Fibroblast of villous mesenchyme (primary cell): ENCODE measurements at places on chromosomes 3 and 15.
A peak's percentile ranks its signal among the peaks of the same experiment; 100 is the strongest.

DNA sequence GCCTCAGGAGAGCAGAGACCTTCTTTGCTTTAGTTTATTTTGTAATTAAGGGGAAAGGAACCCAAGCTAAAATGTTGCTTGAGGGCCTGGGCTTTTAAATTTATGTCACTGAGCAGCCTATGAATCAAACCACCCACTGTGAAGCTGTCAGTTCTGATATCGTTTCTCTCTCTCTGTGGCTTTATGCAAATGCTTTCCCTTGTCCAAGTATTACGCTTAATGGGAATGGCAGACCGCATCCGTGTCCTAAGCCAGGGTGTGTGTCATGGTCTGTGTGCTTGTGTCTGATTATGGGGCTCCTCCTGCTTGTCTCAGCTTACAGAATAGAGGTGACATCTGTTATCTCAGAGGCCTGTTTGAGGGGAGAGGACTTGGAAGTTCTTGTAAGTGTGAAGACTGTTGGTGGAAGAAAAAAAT lies 82.4 kb downstream of the EBLN2 start:
- DNase-seq, result no peak

GRCh38 chr3:79369306-79369705 lies 398.5 kb downstream of the ROBO1 start:
- peak; percentile 14 for DNase-seq

GRCh38 chr3:11901286-11901875 lies 54.7 kb upstream of the TAMM41 start:
- no peak for DNase-seq

- peak; percentile 69 for DNase-seq
Observed at GRCh38 chr15:40340038-40340739, 550 bp downstream of the CCDC9B start.

DNA sequence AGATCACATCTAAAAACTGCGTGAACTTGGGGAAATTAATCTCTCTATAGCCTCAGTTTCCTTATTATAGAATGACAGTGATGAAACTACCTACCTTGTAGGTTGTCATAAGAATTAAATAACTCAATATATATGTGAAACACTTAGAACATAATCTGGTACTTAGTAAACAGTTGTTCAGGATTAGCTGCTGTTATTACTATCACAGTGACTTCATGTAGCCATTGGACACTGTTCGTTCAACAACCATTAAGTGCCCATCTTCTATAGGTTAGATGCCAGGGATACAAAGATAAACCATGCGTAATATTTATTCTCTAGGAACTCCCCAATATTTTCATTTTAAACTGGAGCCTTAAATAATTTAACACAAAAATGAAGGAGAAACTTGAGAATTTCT lies 329.0 kb upstream of the PROK2 start:
- no peak for DNase-seq

DNA sequence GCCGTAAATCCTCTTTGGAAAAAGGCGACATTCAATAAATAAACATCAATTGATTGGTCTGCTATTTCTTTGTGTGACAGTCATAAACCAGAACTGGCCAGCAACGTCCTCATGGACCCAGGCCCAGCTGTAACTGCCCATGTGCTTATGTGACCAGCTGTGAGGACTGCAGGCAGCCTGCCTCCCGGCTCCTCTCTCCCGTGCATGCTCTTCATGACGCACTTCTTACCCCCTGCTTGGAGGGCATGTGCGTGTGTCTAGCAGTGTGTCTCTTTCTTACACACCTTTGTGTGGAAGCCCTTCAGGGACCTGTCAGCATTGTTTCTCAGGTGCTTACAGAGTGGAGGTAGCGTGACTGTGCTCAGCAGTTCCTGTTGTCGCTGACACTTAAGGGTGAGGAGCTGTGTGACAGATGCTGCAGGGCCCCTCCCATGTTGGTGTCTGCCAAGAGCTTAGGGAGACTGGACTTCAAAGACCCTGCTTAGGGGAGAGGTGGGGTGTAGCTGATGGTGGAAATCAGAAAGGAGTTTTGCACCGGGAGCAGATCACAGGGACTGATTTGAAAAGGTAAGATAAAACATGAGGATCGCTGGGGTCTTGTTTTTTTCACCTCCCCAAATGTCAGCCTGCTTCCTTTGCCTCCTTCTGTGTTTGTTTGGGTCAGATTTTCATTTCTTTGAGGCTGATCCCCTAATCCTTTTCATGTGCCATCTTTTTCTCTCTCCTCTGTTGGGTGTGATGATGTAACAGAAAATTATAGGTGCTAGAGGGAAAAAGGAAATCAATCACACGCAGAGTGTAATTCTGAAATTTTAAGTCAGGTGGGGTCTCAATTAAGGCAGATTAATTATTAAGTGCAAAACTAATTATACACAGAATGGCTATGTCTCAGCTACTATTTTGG lies 2.1 kb downstream of the PODXL2 start:
- DNase-seq, result no peak

- DNase-seq, result peak; percentile 7
Observed at GRCh38 chr15:72341361-72341760, 21.4 kb upstream of the CELF6 start.

- DNase-seq, result no peak
Observed at GRCh38 chr3:99013077-99013476, 111.6 kb upstream of the DCBLD2 start.

DNA sequence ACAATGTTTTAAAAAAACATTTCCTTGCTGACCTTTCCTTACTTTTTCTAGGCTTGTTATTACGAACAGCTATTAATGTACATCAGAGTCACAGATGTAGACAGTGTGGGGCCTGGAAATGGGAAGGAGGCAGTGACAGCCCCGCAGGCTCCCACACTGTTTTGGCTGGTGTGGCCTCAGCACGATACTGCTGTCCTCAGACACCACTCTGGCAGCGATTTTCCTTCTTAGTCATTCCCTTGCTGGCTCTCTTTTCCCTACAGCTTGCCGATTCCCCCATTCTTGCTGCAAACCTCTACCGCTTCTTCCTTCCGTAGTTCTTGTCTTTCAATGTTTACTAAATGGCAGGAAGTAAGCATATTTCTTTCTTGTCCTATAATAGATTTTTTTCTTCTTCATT lies 113.1 kb downstream of the ABI3BP start:
- DNase-seq, result no peak

DNA sequence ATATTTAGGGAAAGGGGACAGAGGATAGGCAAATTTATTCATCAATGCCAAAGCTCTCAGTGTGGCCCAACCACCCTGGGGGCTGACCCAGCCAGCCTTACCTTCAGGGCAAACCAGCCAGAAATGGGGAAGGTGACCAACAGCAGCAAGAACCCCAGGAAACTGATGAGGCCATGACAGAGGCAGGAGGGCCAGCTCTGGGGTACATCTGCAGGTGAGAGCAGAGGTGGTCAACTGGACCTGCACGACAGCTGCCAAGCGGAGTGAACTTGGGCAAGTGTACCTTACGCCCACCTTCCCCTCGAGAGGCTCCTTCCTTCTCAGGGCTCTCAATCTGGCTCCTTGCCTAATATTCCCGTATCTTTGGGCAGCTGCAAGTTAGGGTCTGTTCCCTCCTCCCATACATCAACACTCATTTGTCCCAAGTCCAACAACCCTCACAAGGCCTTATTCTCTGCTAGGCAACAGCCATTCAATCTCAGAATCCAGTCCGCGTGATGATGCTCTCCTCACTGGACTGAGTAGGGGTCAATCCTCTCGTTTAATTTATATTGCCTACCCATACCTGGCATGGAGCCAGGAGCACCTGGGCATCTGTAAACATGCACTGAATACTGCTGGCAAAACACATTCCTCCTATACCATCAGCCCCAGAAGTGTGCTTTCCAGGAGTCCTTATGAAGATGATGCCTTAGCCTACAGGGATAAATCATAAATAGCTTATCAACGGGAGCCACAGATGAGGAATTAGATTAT lies 1.7 kb downstream of the STOML1 start:
- no peak for DNase-seq

DNA sequence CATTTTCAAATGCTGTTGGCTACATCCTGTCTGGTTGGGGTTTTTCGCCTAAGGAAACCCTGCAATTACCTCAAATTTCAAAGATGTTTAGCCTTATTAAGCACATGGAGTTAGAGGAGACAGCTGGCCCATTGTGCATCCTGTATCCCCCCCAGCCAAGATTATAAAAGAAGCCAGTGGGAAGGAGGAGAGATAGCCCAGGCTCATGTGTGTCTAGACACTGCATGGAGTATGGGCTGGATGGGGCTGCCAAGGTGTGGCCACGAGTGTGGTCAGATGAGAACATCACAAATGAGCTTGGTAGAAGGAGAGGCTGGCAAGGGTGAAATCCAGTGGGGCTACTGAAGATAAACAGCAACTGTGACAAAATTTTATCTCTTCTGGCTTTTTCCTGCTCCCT lies 270.0 kb upstream of the TBC1D5 start:
- DNase-seq, result no peak

DNA sequence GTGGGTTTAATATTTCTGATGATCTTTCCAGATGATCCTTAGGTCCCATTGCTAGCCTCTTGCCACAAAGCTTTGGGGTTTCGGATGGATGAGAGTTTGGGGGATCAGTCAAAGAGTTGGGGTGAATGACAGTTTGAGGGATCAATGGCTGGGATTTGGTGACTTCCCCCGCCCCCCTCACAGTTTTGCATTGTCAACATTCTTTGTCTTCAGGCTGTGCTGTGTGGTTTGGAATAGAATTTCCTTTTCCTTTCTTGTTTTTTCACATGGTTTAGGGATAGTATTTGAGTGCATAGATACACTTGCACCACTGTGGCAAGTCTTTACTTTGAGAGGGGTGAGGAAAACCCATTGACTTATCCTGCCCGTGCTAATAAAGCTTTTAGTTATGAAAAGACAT lies 14.3 kb downstream of the MEF2A start:
- DNase-seq, result no peak

- DNase-seq, result peak; percentile 78
Observed at GRCh38 chr3:113287111-113287802, 75.9 kb downstream of the BOC start.

DNA sequence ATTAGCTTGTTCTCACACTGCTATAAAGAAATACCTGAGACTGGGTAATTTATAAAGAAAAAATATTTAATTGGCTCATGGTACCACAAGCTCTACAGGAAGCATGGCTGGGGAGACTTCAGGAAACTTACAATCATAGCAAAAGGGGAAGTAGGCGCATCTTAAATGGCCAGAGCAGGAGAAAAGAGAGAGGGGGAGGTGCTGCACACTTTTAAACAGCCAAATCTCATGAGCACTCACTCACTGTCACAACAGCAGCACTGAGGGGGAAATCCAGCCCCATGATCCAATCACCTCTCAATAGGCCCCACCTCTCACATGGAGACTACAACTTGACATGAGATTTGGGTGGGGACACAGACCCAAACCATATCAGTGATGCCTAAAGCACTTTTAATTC lies 82.5 kb downstream of the DCLK3 start:
- no peak for DNase-seq

GRCh38 chr3:72338942-72339669 lies 509.1 kb downstream of the SHQ1 start:
- DNase-seq, result peak; percentile 88

- peak; percentile 6 for DNase-seq
Observed at GRCh38 chr15:51620122-51620521, 2.4 kb downstream of the DMXL2 start.

DNA sequence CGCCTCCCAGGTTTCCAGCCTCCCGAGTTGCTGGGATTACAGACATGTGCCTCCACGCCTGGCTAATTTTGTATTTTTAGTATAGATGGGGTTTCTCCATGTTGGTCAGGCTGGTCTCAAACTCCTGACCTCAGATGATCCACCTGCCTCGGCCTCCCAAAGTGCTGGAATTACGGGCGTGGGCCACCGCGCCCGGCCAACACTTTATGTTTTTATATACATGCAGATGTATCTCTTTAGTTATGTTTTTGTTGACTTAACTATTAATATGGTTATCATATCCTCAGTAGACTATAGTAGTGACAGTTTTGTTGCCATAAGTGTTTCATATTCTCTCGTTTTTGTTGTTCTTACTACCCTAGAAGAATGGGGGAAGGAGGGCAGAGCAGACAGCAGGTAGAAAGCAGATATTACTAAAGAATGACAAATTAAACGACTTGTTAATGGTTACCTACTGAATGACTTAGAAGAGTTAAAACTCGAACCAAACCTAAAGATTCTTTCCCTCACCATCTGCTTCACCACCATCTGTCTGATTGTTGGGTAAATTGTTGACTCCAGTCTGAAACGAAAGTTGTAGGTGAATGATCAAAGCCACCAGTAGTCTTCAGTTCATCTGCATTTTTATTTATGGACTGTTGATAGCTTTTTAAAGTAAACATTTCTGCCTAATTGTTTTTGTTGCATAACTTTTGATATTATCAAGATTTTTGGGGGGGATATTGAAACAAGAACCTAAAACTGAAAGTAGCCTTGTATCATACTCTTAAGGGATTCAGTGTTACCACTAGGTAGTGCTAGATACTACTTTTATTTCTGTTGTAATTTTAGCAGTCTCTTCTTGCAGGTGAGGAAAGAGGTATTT lies 89.3 kb downstream of the RASA2 start:
- peak; percentile 47 for DNase-seq

GRCh38 chr3:176262071-176262470 lies 935.2 kb downstream of the TBL1XR1 start:
- DNase-seq, result no peak

GRCh38 chr15:45486317-45486716 lies 36.2 kb downstream of the SLC30A4 start:
- no peak for DNase-seq

- DNase-seq, result no peak
Observed at GRCh38 chr15:95287720-95288103, 1042.8 kb upstream of the NR2F2 start.

DNA sequence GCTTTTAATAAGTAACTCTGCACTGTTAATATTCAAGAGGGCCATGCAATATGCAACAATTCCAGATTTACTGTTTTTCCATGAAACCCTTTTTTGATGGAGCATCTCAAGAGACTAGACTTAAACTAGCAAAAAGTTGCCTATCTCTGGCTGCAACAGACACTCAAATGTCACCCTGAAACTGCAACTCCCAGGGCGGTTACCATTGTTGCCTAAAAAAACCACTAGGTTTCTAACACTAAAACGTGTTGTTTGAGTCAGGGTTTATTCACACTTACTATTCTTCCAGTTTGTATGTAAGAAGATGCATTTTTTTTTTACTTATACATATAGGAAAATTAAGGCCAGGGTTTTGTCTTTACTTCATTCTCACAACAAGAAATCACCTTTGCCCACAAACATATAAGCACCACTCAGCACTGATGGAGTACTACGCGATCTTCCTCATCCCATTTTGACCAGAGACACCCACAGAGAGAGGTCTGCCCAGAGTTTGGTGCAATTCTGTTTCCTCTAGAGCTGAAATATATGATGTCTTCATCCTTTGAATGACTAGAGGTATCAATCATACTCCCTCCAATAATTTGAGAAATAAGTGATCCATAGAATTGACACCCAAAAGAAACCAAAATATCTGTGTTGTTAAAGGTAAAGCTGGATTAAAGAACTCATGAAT lies 124.0 kb upstream of the SNTN start:
- no peak for DNase-seq
